GM04504 (cell line): ENCODE measurements at places on chromosomes 1 and 21.

- DNase-seq = no peak
Observed at GRCh38 chr1:74835051-74835450, 102.1 kb downstream of the TYW3 start.

DNA sequence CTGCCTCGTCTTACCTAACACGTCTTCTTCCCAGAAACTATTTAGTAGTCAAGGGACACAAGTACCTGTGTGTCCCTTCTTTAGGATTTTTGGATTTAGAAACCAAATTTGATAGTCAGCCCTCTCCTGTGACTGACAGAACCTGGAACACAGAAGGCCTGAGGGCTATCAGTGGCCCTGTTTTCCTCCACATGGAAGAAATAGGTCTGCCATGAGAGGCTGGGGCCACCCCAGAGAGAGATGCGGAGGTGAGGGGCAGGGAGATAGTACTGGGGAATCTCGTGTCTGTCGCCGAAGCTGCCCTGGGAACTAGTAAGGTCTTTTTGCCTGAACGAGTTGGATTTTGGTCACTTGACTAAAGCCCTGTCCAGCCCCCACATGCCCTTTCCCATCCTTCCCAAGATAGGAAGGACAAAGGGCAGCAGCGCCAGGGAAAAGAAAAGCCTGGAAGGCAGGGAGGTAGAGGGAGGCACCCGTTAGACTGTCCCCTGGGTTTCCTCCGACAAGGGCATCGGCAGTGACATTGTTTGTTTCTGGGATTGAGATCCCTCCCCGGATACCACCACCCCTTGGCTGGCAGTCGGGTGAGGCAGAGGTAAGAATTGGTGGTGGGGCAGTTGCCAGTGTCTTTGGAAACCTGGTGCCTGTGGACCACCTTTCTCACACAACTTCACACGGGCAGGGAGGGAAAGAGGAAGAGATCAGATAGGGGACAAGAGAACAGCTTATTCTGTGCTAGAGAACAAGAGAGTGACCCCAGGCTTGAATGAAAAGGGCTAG lies 19.8 kb downstream of the SMIM12 start:
- DNase-seq = no peak

GRCh38 chr1:216523449-216524190 lies 100.4 kb upstream of the USH2A start:
- DNase-seq = no peak

- no peak for DNase-seq
Observed at GRCh38 chr1:222387007-222387814, 160.7 kb downstream of the HHIPL2 start.

- DNase-seq = no peak
Observed at GRCh38 chr1:113881661-113882060, 5.7 kb downstream of the BCL2L15 start.
